Right ventricle myocardium superior (tissue), 1 donor: ENCODE measurements at places on chromosomes 5 and 9.

- DNase-seq = peak; percentile 13
Measured at GRCh38 chr9:133595910-133596309, 13.3 kb downstream of the FAM163B start.

GRCh38 chr5:151672516-151672915 is 14.2 kb downstream of the SPARC start:
- DNase-seq = no peak

- DNase-seq = no peak
Measured at GRCh38 chr5:131171276-131171810, 599 bp downstream of the LYRM7 start.

GRCh38 chr9:20599195-20599594 is 23.1 kb downstream of the MLLT3 start:
- no peak for DNase-seq

GRCh38 chr9:36923025-36923625 is 110.9 kb downstream of the PAX5 start:
- DNase-seq = no peak

GRCh38 chr9:32426278-32426939 is 42.0 kb downstream of the ACO1 start:
- DNase-seq = no peak

DNA sequence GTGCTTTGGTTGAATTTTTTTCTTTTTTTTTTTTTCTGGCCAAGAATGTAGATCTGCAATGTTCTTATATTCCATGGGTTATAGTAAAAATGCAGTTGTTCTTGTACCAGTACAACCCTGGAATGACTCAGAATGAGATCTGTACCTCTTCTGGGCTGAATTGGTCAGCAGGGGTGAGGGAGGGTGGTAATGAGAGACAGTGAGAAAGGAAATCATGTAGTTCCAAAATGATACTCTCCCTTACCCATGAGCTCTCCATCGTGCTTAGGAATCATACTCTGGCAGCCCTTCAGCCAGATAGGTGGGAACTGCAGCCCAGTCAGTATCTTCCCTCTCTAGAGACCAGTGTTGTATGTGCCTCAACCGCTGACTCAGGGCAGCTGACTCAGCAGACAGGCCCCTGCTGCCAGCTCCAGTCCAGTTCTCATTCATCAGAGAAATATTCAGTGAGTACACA is 2.1 kb upstream of the GLIS3 start:
- peak; percentile 81 for DNase-seq

DNA sequence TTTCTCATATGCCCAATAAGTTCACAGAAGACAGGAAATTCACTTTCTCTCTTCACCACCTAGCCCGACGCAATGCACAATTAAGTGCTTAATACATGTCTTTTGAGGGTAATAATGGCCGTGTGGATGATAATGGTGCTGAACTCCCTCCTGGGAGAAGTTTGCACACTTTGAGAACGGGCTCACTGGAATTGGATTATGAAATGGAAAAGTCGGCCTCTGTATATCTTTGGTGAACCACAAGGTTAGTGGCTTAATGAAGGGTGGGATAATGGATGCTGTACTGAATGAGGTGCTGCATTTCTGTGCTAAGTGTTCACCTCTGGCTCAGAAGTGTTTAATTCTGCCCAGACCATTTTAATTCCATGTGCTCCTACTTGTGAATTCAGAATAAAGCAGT is 207.5 kb downstream of the IRX2 start:
- DNase-seq = no peak

- DNase-seq = no peak
Measured at GRCh38 chr5:159182691-159183090, 26.7 kb downstream of the RNF145 start.

DNA sequence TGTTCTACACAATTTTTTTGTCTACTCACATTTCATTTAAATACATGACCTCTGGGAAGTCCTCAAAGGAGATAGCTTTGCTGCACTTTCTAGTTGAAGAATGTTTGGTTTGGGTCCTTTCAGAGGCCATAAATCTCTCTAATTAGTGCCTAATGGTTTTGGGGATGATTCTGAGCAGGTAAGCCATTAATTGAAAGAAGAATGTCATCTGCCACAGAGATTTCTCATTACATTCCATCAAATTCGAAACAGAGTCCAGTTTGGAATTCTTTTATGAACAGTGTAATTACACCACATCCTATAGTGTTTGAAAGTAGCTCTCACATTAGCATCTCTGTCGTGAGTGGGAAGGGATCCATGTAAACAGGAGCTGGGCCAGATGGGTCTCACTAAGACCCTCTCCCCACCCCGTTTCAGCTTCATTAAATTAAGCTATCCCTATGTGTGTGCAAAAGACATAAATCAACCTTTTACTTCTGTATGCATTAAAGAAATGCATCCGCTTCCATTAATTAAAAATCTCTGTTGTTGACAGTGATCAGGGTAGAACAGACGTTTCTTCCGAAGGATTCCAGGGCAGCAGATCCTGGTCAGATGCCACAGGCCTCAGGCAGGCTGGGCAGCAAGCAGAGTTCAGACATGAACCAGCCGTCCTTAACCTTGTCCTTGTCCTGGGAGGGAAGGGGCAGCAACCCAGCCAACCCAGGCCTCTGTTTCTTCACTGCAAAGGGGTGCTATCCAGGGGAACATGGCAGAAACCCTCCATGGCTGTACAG is 99.8 kb upstream of the MAP1B start:
- DNase-seq = no peak

- no peak for DNase-seq
Measured at GRCh38 chr5:141683596-141684141, 1.6 kb upstream of the ARAP3 start.

DNA sequence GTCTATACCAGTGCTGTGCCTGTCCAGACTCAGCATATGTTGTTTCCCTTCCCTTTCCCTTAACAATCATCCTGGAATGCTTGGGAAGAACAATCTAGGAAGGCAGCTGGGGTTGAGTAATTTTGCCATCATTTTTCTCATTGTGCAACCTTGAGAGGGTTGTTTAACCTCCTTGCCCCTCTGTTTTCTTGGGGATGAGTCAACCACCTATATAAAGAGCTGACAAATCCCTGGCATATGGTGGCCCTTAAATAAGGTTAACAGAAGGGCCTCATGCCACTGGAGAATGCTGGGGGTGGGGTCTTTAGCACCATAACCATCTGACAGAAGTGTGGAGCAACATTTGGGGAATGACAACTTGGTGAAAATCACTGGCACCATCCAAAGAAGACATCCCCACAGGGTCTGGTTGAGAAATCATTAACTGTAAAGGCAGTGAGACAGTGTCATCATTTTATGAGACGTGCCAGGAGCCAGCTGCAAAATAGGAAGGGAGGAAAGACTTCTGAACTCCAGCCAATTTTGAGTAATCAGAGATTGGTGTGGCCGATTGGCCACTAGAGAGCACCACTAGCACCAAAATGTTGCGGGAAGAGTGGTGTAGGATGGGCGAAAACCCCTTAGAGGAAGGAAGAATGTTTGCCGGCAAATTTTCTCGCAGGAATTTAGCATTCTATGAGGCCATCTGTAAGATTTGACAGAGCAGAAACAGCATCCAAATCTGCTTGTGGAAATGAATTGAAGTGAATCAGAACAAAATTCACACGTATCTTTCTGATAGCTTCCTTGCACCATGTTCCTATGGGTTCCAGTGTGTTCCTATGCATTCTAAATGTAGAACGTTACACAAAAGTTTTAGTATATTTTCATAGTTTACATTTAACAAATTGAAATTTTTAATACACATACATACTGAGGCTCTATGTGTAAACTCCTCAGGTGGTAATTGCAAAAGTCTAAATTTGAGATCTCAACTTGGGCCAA is 113.8 kb downstream of the MSX2 start:
- no peak for DNase-seq

- DNase-seq = no peak
Measured at GRCh38 chr9:35267710-35268109, 105.9 kb downstream of the UNC13B start.

DNA sequence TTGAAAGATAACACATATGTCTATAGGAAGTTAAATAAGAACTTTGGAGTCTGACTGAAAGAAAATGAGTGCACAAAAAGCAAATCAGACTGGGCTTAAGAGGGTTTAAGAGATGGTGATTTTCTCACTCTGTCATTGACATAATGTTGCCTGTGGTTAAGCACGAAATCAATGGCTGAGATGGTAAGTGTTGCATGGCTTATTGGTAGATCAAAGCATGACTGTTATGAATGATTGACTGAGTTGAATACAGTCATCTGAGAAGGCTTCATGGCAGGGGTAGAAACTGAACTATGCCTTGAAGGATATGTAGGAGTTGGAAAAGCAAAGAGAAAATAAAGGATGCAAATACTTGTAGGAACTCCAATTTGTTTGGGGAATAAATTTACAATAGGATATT is 136.6 kb downstream of the PLPPR1 start:
- no peak for DNase-seq

DNA sequence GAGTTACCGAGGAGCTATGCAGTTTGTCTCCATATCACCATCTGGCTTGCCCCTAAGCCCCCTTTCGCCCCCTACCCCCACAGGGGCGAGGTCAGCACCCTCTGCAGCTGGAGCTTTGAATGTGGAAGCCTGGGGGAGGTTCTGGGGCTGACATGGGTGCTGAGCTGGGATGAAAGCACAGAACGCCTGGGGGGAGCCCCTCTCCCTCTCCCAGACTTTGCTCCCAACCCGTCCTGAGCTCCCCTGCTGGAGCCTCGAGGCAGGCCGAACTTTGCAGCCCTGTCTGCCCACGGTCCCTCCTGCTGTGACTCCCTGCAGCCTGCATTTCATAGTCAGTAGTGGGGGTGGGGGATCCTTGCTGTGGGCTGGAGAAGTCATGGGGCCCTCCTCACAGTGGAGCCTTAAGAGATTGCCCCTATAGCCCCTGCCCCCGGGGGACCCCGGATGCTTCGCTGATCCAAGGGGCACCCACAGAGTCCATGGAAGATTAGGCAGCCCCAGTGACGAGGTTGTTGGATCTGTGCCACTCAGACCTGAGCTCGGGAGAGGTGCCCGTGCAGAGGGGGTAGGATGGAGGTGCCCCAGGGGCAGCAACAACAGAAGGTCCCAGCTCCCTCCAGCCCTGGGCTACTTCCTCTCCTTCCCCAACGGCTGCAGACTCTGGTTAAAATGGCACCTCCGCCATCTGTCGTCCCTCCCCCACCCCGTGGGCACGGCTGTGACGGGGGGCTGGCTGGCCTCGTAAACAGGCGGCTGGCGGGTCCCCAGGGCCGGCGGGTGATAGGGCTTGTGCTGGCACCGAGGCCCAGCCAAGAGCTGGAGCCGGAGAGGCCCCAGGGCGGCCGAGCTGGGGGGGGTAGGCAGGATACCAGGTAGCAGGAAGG is 162.0 kb downstream of the C9orf50 start:
- DNase-seq = peak; percentile 75

GRCh38 chr9:122314165-122314564 is 49.5 kb downstream of the MRRF start:
- no peak for DNase-seq

GRCh38 chr5:71663191-71663969 is 55.7 kb upstream of the CARTPT start:
- no peak for DNase-seq

- DNase-seq = no peak
Measured at GRCh38 chr5:133521801-133522200, 90.5 kb downstream of the FSTL4 start.

- DNase-seq = no peak
Measured at GRCh38 chr9:91814753-91815152, 135.3 kb downstream of the ROR2 start.

DNA sequence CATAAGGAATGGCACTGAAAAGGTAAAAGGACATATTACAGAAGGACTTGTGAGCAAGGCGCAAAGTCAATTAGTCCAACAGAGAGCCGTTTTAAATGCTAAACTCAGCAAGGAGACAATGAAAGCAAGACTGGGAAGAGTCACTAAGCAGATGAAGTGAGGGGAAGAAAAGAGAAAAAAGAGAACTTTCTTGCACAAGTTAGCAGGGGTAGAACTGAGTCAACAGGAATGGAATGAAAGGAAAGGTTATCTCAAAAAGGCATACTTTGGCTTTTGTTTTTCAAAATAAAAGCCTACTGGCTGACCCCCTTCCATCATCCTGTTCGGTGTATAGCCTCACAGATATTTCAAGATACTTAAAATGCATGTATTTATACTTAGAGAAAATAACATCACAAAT is 75.0 kb downstream of the NR6A1 start:
- DNase-seq = no peak

DNA sequence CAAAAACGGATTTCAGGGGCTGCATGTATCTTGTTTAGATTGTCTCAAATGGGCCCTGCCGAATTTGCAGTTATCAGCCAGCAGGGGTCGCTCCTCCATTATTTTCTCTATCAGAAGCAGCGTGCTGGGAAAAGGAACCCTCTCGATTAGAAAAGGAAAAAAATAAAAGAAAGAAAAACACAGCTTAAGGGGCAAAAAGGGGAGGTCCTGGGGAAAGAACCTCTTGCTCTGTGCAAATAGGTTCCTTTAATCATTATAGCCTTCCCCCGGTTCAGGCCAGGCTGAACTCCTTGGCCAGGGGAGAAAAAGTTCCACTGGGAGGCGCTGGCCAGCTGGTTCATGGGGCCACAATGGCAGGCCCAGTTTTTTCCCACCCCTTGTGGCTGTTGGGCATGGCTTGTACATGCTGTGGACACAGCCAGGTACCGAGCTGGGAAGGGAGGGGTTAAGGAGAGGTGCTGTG is 25.0 kb upstream of the CAPSL start:
- DNase-seq = no peak

- no peak for DNase-seq
Measured at GRCh38 chr5:172743112-172743959, 27.7 kb downstream of the DUSP1 start.

DNA sequence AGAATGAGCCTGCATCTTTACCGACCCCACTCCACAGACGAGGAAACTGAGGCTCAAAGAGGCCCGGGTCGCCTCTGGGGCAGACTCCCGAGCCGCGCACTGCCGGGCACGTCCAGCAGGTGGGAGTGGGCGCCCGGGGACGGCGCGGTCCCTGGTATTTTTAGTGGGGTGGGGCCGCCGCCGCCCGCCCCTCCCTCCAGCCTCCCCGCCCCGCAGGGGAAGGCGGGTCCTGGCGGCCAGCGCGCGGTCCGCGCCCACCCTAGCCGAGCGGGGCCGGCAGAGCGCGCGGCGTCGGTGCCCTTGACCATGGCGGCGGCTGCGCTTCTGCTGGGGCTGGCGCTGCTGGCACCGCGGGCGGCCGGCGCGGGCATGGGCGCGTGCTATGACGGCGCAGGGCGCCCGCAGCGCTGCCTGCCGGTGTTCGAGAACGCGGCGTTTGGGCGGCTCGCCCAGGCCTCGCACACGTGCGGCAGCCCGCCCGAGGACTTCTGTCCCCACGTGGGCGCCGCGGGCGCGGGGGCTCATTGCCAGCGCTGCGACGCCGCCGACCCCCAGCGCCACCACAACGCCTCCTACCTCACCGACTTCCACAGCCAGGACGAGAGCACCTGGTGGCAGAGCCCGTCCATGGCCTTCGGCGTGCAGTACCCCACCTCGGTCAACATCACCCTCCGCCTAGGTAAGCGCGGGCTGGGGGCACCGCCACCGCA is at the start of gene LAMC3:
Gene LAMC3 (plus strand): TSS at position 266 of the 710 bp plus-strand sequence. CDS start 41 bp downstream, at position 307.
- peak; percentile 40 for DNase-seq

GRCh38 chr5:14322437-14323187 is 179.5 kb downstream of the TRIO start:
- DNase-seq = no peak

- DNase-seq = no peak
Measured at GRCh38 chr5:26932238-26932637, 106.1 kb downstream of the CDH9 start.

GRCh38 chr5:33195431-33196165 is 245.2 kb upstream of the TARS1 start:
- no peak for DNase-seq

- DNase-seq = no peak
Measured at GRCh38 chr9:35579130-35579529, 25.9 kb upstream of the TESK1 start.

- DNase-seq = no peak
Measured at GRCh38 chr9:93807166-93808074, 147.7 kb downstream of the BARX1 start.

GRCh38 chr9:109745335-109746283 is 34.4 kb upstream of the PALM2AKAP2 start:
- DNase-seq = peak; percentile 84
